ENCODE measurements at places on chromosomes 1 and 21. TPM values are rescaled to one million over a fixed set of nuclear protein-coding genes. Genes with fewer than 3 reads are reported as not detected.
A peak's percentile ranks its signal among the peaks of the same experiment; 100 is the strongest.

DNA sequence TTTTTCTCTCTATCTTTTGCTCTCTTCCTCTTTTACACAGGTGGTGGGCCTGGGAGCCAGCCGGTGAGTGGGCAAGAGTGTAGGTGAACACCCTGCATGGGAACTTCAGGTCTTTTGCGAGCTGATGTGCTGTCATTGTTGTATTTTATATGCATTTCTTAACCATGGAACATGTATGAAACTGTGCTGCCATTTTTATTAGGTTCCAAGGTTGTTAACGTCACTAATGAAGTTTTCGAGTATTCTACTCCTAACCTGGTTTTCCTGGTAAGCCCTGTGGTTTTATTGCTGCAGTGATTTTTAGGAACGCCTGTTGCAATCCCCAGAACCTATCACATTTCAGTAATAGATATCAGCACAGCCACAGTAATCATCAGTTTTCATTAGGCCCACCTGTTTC is 14.8 kb upstream of the NID1 start:
- H3K4me3 ChIP-seq, result no peak overlapping the region
- H3K27ac ChIP-seq, result no peak overlapping the region
- no peak for DNase-seq

GRCh38 chr1:110677526-110677925 is 2.8 kb upstream of the KCNA3 start:
- no peaks in the 10 kb centered on the region for H3K36me3 ChIP-seq
- no peak overlapping the region for H3K27ac ChIP-seq
- no peak overlapping the region for H3K4me3 ChIP-seq
- peaks cover 7% of the 10 kb centered on the region for H3K27me3 ChIP-seq
- DNase-seq, result no peak
- H3K4me1 ChIP-seq, result no peaks in the 10 kb centered on the region

The PM20D1 gene
- 20.8 TPM for total RNA-seq

GRCh38 chr21:26966649-26967061 is 233 bp downstream of the ADAMTS5 start:
- peaks cover 5% of the 10 kb centered on the region for H3K4me1 ChIP-seq
- DNase-seq, result no peak
- no peaks in the 10 kb centered on the region for H3K36me3 ChIP-seq

DNA sequence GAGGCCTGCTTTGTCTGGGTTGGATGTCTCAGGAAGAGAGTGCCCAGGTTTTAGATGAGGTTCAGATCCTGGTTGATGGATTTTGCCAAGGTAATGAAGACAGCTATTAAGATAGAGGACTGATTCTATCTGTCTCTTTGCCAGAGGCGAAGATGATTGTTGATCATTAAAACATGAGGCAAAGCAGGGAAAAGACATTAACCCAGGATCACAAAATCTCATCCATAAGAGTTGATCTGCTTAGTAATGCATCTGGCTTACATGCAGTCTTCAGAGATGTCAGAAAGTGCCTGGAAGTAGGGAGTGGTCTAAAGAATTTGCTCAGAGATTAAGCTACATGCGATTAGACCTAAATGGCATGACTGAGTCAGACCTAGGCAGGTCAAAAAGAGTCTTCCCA is 229.6 kb upstream of the PLD5 start:
- no peak for DNase-seq
- H3K27ac ChIP-seq, result no peak overlapping the region
- no peaks in the 10 kb centered on the region for H3K27me3 ChIP-seq
- H3K36me3 ChIP-seq, result no peaks in the 10 kb centered on the region
- no peak overlapping the region for H3K4me3 ChIP-seq
- H3K4me1 ChIP-seq, result no peaks in the 10 kb centered on the region

GRCh38 chr1:206550446-206550845 is 43.1 kb downstream of the RASSF5 start:
- H3K27me3 ChIP-seq, result no peaks in the 10 kb centered on the region
- no peaks in the 10 kb centered on the region for H3K36me3 ChIP-seq

GRCh38 chr21:34974162-34974981 is 74.7 kb downstream of the RUNX1 start:
- H3K4me3 ChIP-seq, result no peak overlapping the region
- no peak overlapping the region for H3K27ac ChIP-seq

The CYP2J2 gene
- 0.65 TPM for total RNA-seq

DNA sequence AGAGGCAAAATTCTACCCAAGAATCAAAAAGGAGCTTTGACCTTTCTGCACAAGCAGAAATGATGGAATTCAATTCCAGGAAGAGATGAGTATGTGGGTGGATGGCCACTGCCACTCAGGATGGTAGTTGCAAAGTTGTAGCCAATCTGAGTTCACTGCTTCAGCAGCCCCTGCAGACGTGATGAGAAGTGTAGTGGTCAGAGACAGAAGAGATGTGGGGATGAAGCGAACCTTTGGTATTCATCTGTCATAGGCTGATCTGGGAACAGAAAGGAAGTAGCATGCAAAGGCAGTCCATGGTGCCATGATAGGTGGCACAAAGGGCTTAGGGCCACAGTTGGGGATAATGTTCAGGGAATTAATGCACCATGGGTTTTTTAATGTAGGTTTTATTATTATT is 81.1 kb upstream of the PGBD5 start:
- H3K27ac ChIP-seq, result no peak overlapping the region
- DNase-seq, result no peak
- no peak overlapping the region for H3K4me3 ChIP-seq
- H3K36me3 ChIP-seq, result no peaks in the 10 kb centered on the region
- no peaks in the 10 kb centered on the region for H3K27me3 ChIP-seq

DNA sequence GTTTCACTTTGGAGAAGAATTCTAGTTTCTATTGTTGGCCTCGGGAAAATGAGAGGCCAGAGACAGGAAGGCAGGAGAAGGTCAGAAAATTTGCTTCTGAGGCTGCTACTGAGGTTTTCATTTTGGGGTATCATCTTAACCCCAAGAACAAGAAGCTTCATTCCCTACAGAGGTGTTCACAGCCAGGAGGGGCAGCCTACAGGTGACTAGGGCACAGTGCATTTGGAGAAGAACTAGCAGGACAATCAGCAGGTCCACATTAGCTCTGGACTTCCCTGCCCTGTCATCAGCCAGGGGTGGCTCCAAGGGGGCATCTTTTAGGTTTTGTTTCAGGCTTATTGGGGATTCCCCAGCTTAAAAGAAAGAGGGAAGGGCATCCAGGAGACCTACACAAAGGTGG is 12.1 kb upstream of the ZNF496 start:
- no peaks in the 10 kb centered on the region for H3K4me1 ChIP-seq
- no peak overlapping the region for H3K4me3 ChIP-seq
- no peaks in the 10 kb centered on the region for H3K36me3 ChIP-seq
- DNase-seq, result no peak
- no peaks in the 10 kb centered on the region for H3K27me3 ChIP-seq

GRCh38 chr1:155016231-155016831 is 13.7 kb downstream of the ZBTB7B start:
- H3K27me3 ChIP-seq, result no peaks in the 10 kb centered on the region
- H3K4me3 ChIP-seq, result no peak overlapping the region
- no peak for DNase-seq
- no peak overlapping the region for H3K27ac ChIP-seq

The NFASC gene
- total RNA-seq, result 5.9 TPM

The BNIPL gene
- 0.12 TPM for total RNA-seq

The HHIPL2 gene
- total RNA-seq, result 0.06 TPM

DNA sequence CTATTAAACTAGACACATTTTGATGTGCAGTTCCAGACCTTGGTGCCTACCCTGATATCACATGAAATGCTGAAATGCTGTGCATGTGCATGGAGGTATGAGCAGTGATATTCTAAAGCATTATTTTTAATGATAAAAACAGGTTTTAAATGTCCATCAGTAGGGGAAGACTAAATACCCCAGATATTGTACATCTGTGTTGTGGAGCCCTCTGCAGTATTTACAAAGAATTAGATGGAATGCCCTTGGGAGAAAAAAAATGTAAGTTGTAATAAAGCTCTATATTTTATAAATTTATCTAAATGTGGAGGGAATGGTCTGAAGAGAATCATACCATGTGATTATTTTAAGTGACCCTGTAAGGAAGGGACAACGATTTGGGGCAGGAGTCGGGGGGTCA is 39.1 kb upstream of the IGSF5 start:
- H3K4me1 ChIP-seq, result peaks cover 5% of the 10 kb centered on the region
- no peak overlapping the region for H3K4me3 ChIP-seq
- no peaks in the 10 kb centered on the region for H3K36me3 ChIP-seq
- no peaks in the 10 kb centered on the region for H3K27me3 ChIP-seq
- no peak for DNase-seq
- no peak overlapping the region for H3K27ac ChIP-seq

- DNase-seq, result no peak
- H3K36me3 ChIP-seq, result no peaks in the 10 kb centered on the region
- no peak overlapping the region for H3K27ac ChIP-seq
- H3K27me3 ChIP-seq, result no peaks in the 10 kb centered on the region
- peaks cover 13% of the 10 kb centered on the region for H3K4me1 ChIP-seq
These were observed 26.9 kb upstream of the LBR start for GRCh38 chr1:225454733-225455132.

The C1orf94 gene
- not detected for total RNA-seq

The DDAH1 gene
- 24.0 TPM for total RNA-seq

The ARHGEF16 gene
- 8.2 TPM for total RNA-seq

GRCh38 chr21:35048706-35049617 is at the start of gene RUNX1:
RUNX1 (minus strand) TSS chr21:35049302.
- H3K4me3 ChIP-seq, result no peak within 1 kb of the TSS
- no peak within 1 kb of the TSS for H3K27ac ChIP-seq
- H3K36me3 ChIP-seq, result no peaks in the 10 kb centered on the region
- no peaks in the 10 kb centered on the region for H3K27me3 ChIP-seq
- no peaks in the 10 kb centered on the region for H3K4me1 ChIP-seq

DNA sequence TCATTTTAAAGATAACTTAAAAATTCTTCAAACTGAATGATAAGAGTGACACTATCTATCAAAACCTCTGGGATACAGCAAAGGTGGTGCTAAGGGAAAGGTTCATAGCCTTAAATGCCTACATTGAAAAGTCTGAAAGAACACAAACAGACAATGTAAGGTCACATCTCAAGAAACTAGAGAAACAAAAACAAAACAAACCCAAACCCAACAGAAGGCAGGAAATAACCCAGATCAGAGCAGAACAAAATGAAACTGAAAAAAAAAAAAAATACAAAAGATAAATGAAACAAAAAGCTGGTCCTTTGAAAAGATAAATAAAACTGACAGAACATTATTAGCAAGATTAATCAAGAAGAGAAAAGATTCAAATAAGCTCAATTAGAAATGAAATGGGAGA is 6.8 kb downstream of the ODF2L start:
- no peak overlapping the region for H3K4me3 ChIP-seq
- H3K27ac ChIP-seq, result no peak overlapping the region
- H3K36me3 ChIP-seq, result no peaks in the 10 kb centered on the region
- H3K4me1 ChIP-seq, result peaks cover 6% of the 10 kb centered on the region

- no peaks in the 10 kb centered on the region for H3K4me1 ChIP-seq
- no peak overlapping the region for H3K27ac ChIP-seq
- H3K27me3 ChIP-seq, result no peaks in the 10 kb centered on the region
- H3K36me3 ChIP-seq, result no peaks in the 10 kb centered on the region
- DNase-seq, result no peak
- no peak overlapping the region for H3K4me3 ChIP-seq
These were observed 1.6 kb upstream of the MARK1 start for GRCh38 chr1:220526294-220526693.

- H3K27me3 ChIP-seq, result peaks cover 4% of the 10 kb centered on the region
- H3K36me3 ChIP-seq, result no peaks in the 10 kb centered on the region
- no peak overlapping the region for H3K4me3 ChIP-seq
- no peak overlapping the region for H3K27ac ChIP-seq
- no peak for DNase-seq
These were observed 256.9 kb downstream of the PTBP2 start for GRCh38 chr1:96978444-96978843.

- H3K27ac ChIP-seq, result no peak overlapping the region
- H3K27me3 ChIP-seq, result no peaks in the 10 kb centered on the region
- no peak for DNase-seq
- H3K36me3 ChIP-seq, result no peaks in the 10 kb centered on the region
These were observed 50.4 kb downstream of the EIF4G3 start for GRCh38 chr1:21126324-21126723.

- H3K27ac ChIP-seq, result no peak overlapping the region
- no peak for DNase-seq
- no peaks in the 10 kb centered on the region for H3K27me3 ChIP-seq
- H3K4me1 ChIP-seq, result no peaks in the 10 kb centered on the region
- H3K4me3 ChIP-seq, result no peak overlapping the region
- H3K36me3 ChIP-seq, result no peaks in the 10 kb centered on the region
These were observed 81.4 kb upstream of the SMYD2 start for GRCh38 chr1:214199585-214199984.

- H3K4me3 ChIP-seq, result peak overlapping the region; percentile 87
- H3K27ac ChIP-seq, result peak overlapping the region; percentile 91
These were observed 1.3 kb downstream of the SLC41A1 start for GRCh38 chr1:205811660-205812059.

The PACC1 gene
- total RNA-seq, result 3.4 TPM

DNA sequence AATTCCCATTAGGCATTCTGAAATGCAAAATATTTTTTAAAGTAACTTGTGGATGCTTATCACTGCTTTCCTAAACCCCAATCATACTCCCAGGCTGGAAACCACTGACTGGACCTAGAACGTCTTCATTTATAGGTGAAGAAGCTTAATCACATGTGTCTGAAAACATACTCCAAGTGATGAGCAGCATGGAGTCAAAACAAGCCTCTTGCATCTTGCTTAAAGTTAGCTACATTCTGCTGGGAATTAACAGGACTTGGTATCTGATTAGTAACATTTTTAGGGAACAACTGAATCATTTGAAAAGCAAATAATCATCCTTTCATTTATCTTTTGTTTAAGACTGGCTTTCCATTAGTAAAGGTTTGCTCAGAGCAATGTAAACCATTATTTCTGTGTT is 105.7 kb downstream of the AK5 start:
- no peak for DNase-seq
- H3K4me3 ChIP-seq, result no peak overlapping the region
- H3K27me3 ChIP-seq, result no peaks in the 10 kb centered on the region
- no peak overlapping the region for H3K27ac ChIP-seq

All from pancreas (tissue), 10 donors.